CD4-positive, alpha-beta T cell treated with Interleukin-6 at 100 ng/mL for 8 hours (primary cell): ENCODE measurements at places on chromosomes 1 and 21.

DNA sequence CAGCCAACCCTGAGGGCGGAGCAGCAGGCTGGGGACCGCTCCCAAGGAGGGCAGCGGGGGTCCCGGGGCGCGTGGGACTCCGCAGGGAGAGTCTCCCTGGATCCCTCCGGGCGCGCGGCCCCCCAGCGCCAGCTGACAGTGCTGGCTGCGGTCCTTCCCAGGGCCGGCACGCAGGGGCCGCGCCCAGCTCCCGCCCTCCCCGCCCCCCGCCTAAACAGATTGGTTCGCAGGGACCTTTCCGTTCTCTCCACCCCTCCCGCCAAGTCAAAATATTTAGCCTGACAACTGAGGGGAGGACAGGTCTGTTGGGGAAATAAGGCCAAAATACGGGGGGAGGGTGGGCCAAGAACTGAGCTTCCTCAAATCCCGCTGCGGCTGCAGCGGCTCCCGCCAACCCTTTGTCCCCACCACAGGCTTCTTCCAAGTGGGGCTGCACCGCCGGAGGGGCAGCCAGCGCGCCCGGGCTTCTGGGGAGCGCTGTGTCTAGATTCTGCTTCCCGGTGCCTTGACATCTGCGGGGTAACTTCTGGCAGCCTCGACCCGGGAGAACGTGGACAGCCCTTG lies at the start of gene INSRR:
INSRR (minus strand) TSS at position 159 of the 564 bp plus-strand sequence. CDS start 496 bp downstream, outside the sequence.
- DNase-seq: no peak

DNA sequence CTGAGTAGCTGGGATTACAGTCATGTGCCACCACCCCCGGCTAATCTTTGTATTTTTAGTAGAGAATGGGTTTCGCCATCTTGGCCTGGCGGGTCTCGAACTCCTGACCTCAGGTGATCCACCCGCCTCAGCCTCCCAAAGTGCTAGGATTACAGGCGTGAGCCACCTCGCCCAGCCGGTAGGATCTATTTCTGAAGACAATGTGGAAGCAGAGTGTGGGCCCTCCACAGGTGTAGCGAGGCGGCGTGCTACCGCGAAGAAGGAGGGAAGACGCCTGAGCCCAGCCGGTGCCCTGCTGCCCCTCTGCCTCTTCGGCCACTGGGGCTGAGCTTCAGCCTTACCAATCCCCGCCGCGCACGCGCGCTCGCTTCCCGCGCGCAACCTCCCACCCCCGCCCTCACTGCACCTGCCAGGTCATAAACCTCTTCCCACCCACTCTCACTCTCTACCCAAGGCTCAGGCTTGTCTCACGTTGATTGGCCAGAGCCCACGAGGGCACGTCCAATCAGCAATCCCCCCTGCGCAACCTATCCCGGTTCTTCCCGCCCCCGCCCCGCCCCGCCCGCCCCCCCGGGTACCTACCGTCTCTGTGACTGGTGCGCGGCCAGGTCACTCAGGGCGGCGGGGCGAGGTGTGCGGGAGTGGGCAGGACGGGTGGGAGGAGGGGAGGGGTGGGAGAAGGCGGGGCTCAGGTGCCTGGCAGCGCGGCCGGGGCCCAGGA lies 409 bp upstream of the HOOK1 start:
- DNase-seq: peak; percentile 96

DNA sequence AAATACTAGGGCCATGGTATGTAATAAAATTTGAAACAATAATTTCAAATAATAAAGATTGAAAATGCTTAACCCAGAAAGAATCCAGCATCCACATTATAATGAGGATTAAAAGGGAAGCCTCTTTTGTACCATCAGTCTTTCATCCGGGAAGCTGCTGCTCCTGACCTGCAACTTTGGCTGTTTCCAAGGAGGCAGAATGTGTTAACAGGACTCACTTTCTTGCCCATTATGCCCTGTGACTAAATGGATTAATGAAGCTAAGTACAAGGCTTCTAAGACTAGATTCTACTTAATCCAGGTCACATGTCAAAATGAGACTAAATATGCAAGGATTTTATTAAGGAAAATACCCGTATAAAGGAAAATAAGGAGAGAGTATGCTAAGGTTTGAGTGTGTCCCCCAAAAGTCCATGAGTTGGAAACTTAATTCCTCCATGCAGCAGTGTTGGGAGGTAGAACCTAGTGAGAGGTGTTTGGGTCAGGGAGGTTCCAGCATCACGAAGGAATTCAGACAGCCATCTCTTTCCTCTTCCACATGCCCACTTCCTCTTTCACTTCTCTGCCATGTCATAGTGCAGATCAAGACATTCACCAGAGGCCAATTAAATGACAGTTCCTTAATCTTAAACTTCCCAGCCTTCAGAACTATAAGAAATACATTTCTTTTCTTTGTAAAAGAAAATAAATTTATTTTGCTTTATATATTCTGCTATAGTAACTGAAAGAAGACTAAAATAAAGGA lies 27.7 kb downstream of the FMO2 start:
- no peak for DNase-seq

GRCh38 chr1:159296706-159297375 lies 5.3 kb upstream of the FCER1A start:
- DNase-seq: no peak

- DNase-seq: no peak
Measured at GRCh38 chr1:232302376-232303221, 327.3 kb downstream of the SIPA1L2 start.

DNA sequence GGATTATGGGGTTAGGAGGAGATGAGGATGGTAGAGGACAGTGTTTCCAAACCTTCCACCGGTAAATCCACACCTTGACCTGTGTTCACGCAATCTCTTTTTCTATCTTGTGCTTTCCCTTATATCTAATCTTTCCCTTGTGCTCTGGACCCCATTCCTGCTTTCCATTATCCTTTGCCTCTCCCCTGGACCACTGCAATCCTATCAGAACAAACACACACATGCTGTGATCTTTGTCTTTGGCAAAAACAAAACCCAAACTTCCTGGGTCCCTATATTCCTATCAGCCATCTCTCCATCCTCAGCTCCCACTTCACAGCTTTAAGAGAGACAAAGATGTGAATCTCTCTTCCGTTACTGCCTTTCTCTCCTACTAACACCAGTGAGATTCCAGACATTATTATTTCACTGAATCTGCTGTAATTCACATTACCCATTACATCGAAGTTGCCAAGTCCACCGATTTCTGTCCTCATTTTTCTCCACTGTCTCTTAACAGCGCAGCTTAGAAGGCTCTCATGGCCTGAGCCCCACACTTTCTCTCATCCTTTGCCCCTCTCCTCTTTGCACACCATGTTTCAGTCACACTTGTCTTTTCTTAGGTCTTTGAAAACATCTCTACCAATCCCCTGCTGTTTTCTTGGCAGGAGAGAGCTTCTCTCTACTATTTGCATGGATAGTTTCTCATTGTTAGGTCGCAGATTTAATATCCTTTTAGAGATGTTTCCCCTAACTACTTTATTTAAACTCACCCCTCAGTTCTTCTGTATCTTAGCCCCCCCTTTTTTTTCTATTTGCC lies 230.0 kb upstream of the B3GALT2 start:
- no peak for DNase-seq

- DNase-seq: no peak
Measured at GRCh38 chr1:87759421-87760087, 430.9 kb downstream of the LMO4 start.

GRCh38 chr21:28220680-28221079 lies 772.0 kb downstream of the LTN1 start:
- DNase-seq: no peak

DNA sequence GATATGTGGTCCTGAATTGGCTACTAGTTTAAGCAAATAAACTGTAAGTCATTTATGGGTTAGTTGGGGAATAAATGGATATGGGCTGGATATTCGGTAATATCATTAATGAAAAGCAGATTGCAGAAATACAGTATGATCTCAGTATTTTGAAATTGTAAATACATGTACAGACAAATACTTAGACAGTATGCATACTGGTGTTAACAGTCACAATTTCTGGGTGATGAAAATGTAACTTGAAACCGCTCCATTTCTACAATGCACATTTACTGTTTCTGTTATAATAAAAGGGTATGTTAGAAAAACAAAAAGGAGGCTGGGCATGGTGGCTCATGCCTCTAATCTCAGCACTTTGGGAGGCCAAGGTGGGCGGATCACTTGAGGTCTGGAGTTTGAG lies 28.0 kb downstream of the BLZF1 start:
- no peak for DNase-seq

GRCh38 chr1:172809750-172810149 lies 150.8 kb downstream of the FASLG start:
- no peak for DNase-seq

GRCh38 chr1:203858055-203858454 lies 3.3 kb upstream of the SNRPE start:
- DNase-seq: no peak
